ENCODE measurements at places on chromosomes 12 and 14.

GRCh38 chr12:56682323-56682722 lies 5.8 kb downstream of the PTGES3 start:
- DNase-seq: peak; percentile 3

GRCh38 chr14:79278286-79278797 lies 933.0 kb downstream of the DIO2 start:
- no peak for DNase-seq

DNA sequence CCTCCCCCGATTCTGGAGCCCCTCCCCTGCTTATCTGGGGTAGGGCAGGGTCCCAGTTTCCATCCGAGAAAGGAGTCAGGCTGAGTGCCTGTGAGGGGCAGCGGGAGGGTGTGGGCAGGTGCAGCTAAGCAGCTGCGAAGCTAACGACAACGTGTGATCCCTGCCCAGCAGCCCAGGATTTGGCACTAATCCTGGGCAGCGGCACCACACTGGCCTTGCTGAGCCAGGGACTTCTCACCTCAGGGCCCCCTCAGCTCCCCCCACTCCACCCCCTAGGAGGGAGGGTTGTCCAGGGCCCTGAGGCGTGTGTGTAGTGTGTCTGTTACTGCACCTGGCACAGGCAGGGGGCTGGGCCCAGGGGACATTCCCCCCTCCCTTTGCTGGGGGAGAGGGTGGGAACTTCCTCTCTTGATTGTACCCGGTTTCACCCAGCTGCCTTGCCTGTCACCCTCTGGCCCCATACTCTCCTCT lies 1.8 kb downstream of the SMIM41 start:
- no peak for DNase-seq

DNA sequence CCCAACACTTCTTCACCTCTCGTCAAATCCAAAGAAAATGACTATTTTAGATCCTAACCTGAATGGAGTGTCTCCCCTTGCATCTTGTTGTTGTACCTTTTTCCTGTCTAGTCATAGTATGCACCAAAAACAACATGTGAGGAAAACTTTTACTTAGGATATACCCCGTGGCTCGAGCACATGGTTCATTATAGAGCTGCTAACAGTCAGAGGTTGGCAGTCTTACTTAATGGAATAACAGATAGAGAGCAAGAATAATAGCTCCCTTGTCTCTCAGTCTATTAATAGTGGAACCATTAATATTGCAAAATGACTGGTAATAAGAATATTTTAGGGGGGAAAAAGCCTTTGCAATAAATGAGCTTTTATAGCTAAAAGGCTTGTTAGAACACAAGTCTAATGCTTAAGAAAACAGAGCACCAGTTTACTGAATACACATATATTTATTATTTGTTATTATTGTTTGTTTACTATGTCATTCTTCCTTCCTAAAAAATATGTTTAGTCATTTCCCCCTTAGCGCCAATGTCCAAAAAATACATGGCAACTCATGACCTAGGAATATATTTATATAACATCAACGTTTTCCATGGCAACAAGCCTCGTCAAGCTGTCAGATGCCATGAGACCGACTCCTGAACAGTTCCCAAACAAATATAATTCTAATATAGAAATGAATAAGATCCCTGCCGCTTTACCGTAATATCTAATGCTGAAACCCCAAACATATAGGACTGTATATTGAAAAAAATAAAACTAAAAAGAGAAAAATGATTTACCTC lies 592.4 kb downstream of the SOX5 start:
- DNase-seq: no peak

DNA sequence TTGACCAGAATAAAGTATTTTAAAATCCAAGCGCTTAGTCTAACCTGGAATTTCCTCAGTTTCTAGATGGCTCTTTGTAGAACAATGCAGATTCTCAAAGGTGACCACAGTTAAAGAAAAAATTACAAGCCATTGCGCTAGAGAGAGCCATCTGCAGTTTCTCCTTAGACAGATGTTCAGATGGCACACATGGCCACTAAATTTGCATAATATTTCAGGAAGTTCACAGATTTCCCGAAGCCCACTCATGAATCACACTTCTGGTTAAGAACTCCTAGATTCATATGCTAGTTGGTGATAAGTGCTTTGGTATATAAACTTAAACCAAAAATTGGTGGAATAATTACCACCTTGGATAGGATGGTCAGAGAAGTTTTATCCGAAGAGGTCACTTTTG lies 749 bp downstream of the AKAP3 start:
- no peak for DNase-seq

- DNase-seq: no peak
Measured at GRCh38 chr14:89279649-89280232, 137.3 kb downstream of the FOXN3 start.

GRCh38 chr12:41034686-41035085 lies 153.4 kb upstream of the PDZRN4 start:
- DNase-seq: no peak

GRCh38 chr14:91019673-91020072 lies 40.8 kb downstream of the RPS6KA5 start:
- DNase-seq: no peak

- DNase-seq: no peak
Measured at GRCh38 chr12:116202433-116202832, 75.1 kb downstream of the MED13L start.

DNA sequence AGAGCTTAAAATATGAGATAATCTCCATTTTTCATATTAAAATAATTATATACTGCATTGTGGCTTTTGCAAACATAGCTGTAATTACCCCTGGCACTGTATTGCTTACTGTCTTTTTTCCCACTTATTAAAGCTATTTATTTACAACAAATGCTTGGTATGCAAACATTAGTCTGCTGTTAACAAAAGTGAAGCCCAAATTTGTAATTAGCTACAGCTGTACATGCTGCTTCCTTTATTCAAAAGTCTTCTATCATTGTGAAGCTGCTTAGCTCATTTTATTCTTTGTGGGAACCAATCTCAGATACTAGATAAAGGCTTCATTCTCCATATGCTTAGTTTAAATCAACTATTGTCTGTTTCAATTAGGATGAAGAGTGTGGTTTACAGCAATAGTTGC lies 425.8 kb upstream of the FOXG1 start:
- no peak for DNase-seq

DNA sequence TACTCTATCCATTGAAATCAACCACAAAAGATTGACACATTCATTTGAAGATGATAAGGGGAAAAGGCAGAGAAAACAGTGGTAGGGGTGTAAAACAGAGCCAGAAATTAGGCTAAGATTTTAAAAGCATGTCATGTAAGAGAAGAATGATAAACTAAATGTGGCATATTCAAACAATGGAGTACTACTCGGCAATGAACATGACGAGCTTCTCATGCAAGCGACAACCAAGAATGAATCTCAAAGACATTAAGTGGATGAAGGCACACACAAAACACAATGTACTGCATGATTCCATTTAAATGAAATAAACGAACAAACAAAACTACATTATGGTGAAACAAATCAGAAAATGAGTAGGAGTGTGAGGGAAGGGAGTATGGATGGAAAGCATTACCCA lies 134.8 kb downstream of the ITPR2 start:
- no peak for DNase-seq

DNA sequence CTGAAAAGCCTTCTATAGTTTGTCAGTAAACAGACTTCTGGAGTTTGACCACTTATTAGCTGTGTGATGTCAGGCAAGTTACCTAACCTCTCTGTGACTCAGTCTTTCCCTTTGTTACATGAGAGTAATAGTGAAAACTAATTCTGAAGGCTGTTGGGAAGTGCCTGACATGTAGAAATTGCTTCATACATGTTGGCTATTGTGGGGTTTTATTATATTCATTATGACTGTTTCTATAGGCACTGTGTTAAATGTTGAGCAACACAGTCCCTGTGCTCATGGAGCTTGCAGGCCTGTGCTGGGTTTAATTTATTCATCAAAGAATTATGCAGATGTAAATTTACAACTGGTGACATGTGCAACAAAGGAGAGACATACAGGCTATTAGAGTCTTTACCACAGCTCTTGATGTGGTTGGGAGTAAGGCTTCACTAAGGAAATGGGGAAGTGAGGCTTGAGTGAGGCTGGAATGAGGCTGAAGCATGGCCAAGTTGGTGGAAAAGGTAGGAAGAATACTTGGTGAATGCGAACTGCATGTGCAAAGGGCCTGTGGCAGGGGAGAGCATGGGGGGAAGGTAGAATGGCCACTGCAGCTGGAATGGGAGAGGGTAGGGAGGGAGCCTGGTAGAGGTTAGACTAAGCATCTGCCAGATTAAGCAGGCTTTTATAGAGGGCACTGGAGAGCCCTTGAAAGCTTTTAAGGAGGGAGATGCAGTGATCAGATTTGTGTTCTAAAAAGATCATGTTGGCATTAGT lies 236.4 kb upstream of the CRY1 start:
- no peak for DNase-seq

GRCh38 chr12:80860928-80861327 lies 76.8 kb downstream of the LIN7A start:
- no peak for DNase-seq

DNA sequence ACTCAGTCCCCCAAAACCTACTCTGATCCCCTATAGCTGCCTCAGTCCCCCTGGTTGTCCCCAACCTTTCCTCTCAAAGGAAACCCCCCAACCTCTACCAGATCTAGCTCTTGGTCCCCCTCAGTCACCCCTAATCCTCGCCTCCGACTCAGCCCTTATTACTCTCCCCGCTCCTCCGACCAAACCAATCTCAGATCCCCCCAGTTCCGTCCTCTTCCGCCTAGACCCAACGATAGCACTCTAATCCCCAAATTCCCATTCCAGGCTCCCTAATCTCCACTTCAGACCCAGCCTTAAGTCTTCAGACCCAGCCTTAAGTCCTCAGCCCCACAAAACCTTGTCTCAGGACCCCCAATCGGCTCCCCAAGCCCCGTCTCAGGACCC lies 612 bp downstream of the VPS37B start:
- no peak for DNase-seq

GRCh38 chr14:55747186-55747585 lies 167.2 kb downstream of the KTN1 start:
- no peak for DNase-seq

DNA sequence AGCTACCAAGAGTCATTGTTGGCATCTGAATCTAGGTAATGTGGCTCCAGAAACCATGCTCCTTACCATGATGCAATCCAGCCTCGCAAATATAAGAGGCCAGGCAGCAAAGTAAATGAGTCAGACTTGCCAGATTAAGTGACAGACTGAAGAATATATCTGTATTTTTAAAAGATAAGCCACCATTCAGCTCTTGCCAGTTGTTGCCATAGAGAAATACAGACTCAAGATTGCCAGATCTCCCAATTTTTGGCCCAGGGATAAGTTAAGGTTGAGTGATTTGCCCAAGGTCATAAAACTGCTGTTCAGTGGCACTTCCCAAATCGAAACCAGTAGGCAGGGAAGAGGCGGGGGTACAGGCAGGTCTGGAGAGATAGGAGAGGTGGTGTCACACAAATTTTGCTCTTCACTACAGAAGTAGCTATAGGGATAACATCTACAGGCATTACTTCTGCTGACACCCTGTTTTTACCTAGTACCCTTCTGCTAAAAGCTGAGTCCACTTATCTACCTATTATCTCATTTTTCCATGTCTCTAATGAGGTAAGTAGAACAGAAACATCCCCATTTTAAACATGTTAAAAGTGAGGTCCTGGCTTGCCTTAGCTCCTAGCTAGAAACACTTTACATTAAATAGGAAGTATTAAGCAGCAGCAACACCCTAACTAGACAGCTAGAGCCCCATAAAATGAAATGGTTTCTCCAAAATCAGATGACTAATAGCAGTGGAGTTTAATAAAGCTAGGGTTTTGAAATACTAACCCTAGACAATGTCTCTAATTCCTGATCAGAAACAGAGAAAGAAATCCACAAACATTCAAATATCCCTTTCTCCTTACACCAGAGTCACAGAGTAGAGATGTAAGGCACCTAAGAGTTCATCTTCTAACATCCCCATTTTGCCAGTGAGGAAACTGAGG lies 19.5 kb downstream of the DCAF5 start:
- DNase-seq: no peak

DNA sequence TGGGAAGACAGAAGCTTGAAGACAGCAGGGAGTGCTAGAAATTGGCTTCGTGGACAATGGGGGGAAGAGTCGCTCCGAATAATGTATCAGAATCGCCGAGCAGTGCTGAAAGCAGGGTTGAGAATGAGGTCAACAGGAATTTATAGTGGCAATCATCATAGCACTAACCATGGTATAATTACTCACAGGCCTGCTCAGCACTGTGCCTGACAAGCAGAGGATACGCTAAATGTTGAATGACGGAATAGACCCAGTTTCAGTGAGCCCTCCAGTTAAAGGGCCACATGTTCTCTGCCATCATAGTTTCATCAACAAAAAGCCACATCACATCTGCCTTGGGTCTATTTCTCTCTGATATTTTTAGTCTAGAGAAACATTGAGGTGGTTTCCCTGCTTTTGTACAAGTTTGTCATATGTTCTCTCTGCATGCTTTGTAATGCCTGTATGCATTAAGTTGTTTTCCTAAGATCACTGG lies 130.3 kb upstream of the EGLN3 start:
- DNase-seq: no peak

DNA sequence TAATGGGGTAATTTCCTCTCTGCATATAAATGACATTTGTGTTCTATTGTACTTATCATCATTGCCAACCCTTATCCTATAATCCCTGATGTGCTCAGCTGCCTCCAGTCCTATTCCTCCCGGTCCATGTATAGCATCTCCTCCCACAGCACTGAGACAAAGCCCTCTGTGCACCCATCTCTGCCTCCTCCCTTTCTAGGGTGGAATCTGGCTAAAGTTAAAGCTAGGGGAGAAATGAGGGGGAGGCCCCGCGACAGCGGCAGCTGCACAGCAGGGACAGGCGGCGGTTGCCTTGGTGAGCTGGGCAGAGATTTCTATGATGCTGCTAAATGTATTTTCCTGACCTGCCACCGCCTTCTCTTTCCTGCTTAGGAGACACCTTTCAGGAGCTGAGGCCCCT lies 12.8 kb upstream of the ZDHHC22 start:
- DNase-seq: peak; percentile 23

- no peak for DNase-seq
Measured at GRCh38 chr12:49824895-49825294, 3.3 kb downstream of the NCKAP5L start.

- DNase-seq: no peak
Measured at GRCh38 chr12:116165036-116165425, 112.5 kb downstream of the MED13L start.

GRCh38 chr12:57488402-57489156 lies 711 bp downstream of the MARS1 start:
- no peak for DNase-seq

- DNase-seq: no peak
Measured at GRCh38 chr12:65500091-65500900, 221.8 kb downstream of the MSRB3 start.
